Stimulated activated CD8-positive, alpha-beta memory T cell treated with anti-CD3 and anti-CD28 coated beads, Interleukin-7, amount 100 ng/mL, for 24 hours (primary cell): ENCODE measurements at places on chromosomes 4 and X.
A peak's percentile ranks its signal among the peaks of the same experiment; 100 is the strongest.

- DNase-seq = no peak
Measured at GRCh38 chr4:101695176-101695575, 95.4 kb upstream of the BANK1 start.

DNA sequence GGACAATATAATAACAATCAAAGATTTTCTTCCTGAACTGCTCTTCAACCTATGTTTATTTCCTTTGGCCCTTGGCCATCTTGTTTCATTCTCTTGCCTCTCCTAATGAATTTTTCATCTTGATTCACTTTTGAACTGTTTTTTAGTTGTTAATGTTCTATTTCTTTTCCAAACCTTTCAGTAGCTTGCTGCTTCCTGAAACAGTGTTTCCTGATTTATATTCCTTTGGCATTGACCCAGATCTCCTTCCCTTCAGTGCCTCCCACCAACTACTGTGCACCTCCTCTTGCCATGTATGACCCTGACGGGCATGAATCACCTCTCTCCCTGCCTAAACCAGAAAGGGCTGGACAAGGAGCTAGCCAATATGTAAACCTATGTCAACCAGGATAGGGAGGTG lies 25.6 kb upstream of the SPP1 start:
- DNase-seq = no peak

GRCh38 chrX:118220509-118220908 lies 103.9 kb upstream of the KLHL13 start:
- no peak for DNase-seq

- DNase-seq = no peak
Measured at GRCh38 chrX:104988038-104988437, 232.5 kb downstream of the TEX13A start.

GRCh38 chr4:124666496-124666895 lies 46.0 kb downstream of the ANKRD50 start:
- no peak for DNase-seq

GRCh38 chr4:8848507-8849265 lies 23.0 kb downstream of the HMX1 start:
- DNase-seq = no peak

- no peak for DNase-seq
Measured at GRCh38 chr4:22500128-22500611, 15.7 kb downstream of the ADGRA3 start.

GRCh38 chrX:49106930-49107329 lies 16.6 kb downstream of the GPKOW start:
- DNase-seq = no peak

DNA sequence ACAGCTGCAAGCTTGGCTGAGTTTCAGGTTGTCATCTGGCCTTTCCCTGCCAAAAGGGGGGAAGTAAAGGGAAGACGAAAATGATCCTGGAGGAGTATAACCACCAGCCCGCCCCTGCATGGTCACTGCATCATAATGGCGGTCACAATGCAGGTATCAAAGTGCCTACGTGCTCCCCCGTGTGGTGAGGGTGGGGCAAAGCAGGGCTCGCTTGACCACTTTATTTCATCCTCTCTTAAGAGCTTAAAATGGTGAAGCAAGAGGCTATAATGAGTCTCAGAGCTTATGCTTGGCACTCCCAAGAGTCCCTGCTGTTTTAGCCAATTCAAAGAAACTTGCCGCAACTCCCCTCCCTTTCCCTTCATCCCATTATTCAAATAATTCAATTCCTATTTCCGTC lies 105.6 kb downstream of the APOOL start:
- DNase-seq = no peak

- no peak for DNase-seq
Measured at GRCh38 chrX:30302956-30303355, 6.2 kb downstream of the NR0B1 start.

DNA sequence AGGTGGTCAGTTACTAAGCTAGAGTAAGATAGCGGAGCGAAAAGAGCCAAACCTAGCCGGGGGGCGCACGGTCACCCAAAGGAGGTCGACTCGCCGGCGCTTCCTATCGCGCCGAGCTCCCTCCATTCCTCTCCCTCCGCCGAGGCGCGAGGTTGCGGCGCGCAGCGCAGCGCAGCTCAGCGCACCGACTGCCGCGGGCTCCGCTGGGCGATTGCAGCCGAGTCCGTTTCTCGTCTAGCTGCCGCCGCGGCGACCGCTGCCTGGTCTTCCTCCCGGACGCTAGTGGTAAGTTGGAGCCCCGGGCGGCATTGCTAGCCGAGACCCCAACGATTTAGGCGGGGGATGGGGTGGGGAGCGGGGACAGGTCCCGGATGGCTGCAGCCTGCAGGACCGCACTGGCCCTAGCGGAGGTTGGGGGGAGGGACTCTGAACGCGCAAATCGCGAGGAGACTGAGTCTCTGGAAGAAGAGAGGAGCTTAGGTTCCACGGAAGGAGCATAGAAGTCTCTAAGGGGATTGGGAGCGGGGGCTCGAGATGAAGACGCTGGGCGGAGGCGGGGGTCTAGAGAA lies 573 bp downstream of the HTR2C start:
- no peak for DNase-seq

- no peak for DNase-seq
Measured at GRCh38 chr4:59712470-59712869, 1487.7 kb upstream of the ADGRL3 start.

DNA sequence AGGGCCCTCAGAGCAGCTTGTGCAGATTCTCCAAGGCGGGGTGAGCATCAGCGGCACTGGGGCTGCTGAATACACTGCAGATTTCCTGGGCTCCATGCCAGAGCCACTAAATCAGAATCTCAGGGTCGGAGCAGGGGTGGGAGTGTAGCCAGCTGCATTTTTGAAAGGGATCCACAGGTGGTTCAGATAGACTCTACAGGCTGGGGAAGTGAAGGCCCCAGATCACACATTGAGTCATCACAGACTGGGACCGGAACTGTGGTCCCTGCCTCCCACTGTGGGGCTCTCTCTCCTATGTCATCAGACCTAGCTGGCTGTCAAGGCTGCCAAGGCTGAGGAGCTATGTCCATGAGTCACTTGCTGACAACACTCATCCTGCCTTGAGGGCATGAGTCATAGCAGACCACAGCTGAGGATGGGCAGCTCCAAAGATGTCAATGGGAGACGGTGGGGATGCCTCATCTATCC lies 162.3 kb upstream of the MAMLD1 start:
- DNase-seq = peak; percentile 3

DNA sequence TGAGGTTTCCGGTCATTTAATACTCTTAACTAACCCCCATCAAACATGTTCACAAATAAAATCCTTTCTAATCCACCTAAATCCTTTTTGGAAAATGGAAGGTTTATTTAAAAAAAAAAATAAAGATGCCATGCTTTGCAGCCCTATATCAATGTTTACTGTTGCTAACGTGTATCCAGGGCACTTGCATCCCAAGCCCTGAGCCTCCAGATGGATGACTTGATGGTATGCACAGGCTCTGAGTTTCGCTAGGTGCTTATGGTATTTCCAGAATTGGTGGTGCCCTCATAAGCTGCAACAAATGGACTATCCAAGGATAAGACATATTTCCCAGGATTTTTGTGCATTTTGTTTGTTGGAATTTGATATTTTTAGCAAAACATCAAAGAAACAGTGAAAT lies 257.7 kb downstream of the PRDM5 start:
- DNase-seq = no peak

DNA sequence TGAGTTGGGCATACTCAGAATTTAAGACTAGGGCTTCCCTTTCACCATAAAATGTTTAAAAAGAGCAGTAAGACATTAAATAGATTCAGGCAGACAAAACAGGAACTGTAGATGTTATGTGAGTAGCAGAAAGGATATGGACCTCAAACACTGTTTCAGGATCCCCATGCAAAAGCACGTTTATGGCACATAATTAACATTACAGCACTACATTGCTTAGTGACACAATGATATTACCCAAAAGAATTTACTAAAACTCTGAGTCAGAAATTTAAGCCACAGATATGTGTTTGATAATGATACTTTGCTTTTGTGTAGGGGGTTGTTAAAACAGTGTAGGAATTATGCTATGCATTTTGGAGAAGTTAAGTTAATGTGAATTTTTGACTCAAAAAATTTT lies 266.3 kb downstream of the PDGFC start:
- no peak for DNase-seq

DNA sequence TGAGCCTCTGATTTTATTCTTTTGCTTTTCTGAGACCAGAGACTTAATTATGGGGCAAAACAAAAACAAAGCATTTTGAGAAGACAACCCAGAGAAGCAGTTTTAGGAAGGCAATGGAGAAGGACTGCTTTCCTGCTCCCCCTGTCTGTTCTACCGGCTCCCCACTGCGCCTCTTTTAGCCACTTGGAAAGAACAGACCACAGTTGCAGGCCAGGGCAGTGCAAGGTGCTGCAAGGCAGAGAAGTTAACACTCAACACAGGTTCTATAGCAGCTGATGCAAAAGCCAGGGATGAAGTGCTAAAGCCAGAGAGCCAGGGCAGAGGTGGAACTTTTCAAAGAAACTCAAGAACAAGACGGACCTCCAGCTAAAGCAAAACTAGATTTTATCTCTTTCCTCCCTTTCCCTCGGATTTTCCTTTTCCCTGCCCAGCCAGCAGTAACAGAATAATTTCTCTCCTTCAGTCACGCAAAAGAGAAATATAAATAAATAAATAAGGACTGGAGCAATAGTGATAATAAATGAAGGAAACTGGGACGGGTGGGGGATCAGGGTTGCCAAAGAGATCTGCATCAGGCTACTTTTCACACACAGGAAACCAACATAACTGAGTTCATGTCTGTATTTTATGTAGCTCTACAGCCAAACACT lies 10.4 kb downstream of the SH3RF1 start:
- DNase-seq = no peak

DNA sequence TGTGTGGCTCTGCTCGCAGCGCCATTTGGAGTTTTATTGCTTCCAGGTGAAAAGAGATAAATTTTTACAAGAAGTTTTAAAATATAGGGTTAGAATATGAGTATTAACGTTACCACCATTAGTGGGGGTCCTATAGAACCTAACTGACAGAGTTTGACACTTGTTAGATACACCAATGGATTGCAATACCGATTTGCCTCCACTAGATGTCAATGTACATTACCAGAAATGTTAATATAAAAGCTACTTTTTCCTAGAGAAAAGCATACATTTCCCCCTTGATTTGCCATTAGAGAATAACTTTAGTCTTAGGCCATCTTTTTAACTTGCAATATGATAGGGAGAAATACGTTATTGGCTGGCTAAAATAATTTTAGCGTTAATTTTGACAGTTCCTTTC lies 108.4 kb downstream of the LINC00632 start:
- no peak for DNase-seq

DNA sequence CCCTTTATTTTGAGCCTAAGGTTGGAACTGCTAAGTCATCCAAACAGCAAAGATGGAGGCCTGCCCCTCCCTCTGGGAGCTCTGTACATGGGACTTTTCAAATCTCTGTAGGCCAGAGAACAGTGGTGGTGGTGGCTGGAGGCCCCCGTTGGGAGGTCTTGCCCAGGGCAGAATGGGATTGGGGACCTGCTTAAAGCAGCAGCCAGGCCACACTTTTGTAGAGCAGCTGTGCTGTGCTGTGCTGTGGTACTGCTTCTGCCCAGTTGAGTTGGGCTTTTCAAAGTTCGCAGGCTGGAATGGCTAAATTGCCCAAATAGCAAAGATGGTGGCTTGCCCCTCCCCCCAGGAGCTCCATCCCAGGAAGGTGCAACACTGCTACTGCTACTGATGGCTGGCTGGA lies 147.5 kb upstream of the TACR3 start:
- DNase-seq = no peak

- no peak for DNase-seq
Measured at GRCh38 chr4:99013402-99013843, 17.9 kb downstream of the METAP1 start.

- DNase-seq = no peak
Measured at GRCh38 chr4:176307666-176307930, 12.2 kb upstream of the SPCS3 start.

DNA sequence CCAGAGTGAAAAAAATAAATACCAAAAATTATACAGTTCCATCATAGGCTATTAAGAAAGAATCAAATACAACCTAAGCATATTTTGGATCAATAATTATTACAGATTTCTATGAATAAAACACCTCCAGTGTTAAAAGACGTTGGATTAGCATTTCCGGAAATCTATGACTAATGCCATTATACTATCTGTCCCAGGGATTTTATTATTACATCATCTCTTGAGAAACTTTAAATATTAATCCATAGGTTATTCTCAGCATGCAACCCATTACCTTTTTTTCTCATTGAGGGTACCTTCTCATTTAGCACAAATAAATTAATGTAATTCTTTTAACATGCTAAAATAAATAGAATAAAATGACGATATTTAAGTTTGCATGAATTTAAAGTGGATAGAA lies 44.6 kb downstream of the CXorf58 start:
- DNase-seq = no peak

GRCh38 chr4:35105486-35105885 lies 1138.8 kb downstream of the ARAP2 start:
- DNase-seq = no peak

GRCh38 chr4:77454858-77455257 lies 150.8 kb upstream of the CXCL13 start:
- no peak for DNase-seq

DNA sequence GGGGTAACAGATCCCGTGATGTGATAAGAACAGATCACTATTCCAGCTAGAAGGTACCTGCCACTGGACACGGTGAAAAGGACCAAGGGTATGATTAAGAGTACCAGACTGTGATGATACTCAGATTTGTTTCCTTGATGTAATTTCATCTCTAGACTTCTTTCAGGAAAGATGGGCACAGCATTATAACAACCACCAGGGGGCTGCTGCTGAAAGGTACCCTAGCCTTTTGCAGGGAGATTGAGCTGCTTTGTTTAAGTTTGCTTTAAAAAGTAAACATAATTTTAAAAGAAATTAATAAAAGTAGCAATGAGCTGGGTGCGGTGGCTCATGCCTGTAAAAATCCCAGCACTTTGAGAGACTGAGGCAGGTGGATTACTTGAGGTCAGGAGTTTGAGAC lies 145.4 kb downstream of the EMCN start:
- DNase-seq = no peak

DNA sequence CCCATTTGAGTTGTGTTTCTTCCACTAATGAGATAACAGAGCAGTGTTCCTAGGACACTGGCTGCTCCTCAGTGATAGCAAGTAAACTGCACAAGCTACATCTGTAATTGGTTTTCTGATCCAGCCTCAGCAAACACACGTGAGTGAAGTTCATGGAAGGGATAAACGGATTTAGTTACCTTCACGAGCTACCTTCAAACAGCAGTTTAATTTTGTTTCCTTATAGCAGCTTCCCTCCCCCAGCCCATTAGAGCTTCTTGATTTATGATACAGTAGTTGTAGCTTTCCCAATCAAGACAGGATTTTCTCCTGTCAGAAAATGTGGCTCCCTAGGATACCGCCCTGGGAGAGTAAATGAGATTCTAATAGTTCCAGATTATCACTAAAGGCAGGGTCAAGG lies 634.2 kb upstream of the FAT1 start:
- no peak for DNase-seq

DNA sequence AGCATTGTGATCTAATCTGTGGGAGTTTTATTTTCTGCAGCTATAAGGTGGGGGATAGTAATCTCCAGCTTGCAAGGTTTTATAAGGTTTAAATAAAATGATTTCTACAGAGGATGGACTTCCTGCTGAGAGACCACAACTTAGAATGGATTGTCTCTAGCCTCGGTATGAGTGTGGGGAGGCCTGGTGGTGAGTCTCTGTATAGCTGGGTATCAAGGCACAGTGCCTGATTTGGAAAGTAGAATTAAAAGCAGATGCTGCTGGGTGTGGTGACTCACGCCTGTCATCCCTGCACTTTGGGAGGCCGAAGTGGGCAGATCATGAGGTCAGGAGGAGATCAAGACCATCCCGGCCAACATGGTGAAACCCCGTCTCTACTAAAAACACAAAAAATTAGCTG lies 162.0 kb upstream of the GATB start:
- no peak for DNase-seq

GRCh38 chr4:59248313-59248712 lies 1951.8 kb upstream of the ADGRL3 start:
- DNase-seq = no peak
